AG04449 (cell line): ENCODE measurements at places on chromosomes 16 and 17.

- DNase-seq: no peak
These were observed 458 bp downstream of the ENKD1 start for GRCh38 chr16:67666032-67666551.

DNA sequence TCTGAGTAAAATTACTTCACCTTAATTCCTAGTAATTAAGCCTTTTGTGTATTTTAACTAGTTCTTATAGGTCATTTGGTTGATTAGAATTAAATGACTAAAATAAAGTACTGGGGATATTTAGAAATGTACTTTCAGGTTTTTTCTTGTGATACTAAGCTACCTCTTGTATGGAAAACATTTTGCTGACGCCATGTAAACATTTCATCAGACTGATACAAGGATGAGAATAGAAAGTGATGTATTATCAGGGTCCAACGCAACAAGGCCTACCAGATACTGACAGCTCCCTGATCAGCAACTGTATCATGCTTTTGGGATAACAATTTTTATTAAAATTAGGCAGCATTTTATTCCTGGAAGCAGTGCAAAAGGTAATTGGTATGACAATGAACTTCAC lies 1.7 kb downstream of the SMARCE1 start:
- no peak for DNase-seq

- DNase-seq: no peak
These were observed 39.3 kb downstream of the DHRS7B start for GRCh38 chr17:21165922-21166594.

DNA sequence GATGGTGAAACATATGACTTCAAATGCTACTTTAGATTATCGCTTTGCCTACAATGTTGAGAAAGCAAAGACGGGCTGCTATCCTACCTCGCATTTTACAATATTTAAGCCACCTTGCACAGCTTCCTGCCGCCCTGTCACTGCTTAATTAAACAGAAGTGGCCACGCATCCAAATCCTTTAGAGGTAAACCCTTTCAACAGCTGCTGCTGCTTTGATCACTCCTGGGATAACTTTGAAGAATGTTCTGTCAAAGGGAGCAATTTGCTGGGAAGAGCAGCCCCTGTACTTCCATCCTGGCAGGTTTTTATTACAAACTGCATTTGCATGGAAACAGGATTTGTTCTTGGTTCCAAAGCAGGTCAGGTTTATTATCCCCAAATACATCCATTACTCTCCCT lies 24.2 kb upstream of the SSTR2 start:
- no peak for DNase-seq

- DNase-seq: no peak
These were observed 13.6 kb downstream of the OR1D5 start for GRCh38 chr17:3049705-3050295.

DNA sequence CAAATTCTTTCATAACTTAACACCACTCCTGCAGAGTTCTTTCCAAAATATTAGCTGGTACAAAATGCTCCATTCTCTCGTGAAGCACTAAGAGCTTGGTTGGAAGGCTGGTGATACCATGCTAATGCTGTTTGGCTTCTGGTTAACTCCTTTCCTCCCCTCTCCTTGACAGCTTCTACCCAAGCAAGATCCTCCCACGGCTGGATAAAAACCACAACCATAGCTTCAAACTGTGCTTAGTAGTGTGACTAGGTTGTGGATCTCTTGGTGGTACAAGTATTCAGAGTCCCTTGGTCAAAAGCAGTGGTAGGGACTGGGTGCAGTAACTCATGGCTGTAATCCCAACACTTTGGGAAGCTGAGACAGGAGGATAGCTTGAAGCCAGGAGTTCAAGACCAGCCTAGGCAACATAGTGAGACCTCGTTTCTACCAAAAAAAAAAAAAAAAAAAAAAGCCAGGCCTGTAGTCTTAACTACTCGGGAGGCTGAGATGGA lies 2.3 kb downstream of the PHAF1 start:
- DNase-seq: no peak

- no peak for DNase-seq
These were observed 480 bp downstream of the TXNL4B start for GRCh38 chr16:72092832-72093447.

DNA sequence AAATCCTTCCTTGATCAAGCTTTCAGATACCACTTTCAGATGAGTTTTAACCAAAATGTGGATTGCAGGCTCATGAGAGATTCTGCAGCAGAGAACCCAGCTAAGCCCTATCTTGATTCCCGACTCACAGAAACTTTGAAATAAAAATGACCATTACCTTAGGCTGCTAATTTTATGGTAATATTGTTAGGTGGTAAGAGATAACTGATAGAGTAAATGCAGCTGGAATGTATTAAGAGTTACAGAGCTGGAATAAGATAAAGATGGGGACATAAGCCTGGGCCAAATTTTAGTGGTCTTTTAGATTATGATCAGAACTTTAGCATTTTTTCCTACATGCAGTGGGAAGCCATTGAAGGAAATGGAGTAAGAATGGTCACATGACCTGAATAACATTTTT lies 1074.0 kb downstream of the CDH11 start:
- DNase-seq: no peak

GRCh38 chr17:71710816-71711215 lies 410.0 kb upstream of the SOX9 start:
- DNase-seq: no peak

DNA sequence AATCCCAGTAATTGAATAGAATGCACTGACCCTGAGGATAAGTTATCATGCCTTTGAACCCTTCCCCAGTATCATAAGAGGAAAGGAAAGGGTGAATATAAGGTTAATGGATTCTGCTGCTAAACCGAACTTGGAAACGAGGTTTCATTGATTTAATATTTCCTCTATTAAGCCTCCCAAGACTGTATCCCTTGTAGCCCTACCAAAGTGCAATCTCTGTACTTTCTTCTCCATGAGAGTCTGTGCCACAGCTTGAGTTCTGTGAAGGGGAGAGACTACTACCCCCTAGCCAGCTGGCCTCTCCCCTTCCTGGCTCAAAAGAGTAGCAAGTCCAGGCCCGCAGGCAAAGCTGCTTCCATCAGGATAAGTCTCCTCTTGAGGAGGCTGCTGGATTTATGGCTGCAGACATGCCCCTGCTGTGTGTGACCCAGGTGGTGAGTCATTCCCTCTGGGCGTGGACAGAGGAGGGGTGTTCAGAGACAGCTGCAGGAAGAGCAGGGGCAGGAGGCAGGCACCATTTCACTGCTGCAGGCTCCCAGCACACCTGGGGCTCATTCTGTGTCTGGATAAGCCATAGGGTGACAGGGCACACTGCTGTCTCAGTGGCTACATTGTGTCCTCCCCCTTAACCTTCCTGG lies 58.4 kb downstream of the TOM1L2 start:
- peak; percentile 59 for DNase-seq

- DNase-seq: no peak
These were observed 218.5 kb upstream of the RPL38 start for GRCh38 chr17:73984941-73985340.

GRCh38 chr17:50793007-50793406 lies 25.7 kb upstream of the ANKRD40CL start:
- no peak for DNase-seq
